Stimulated activated CD8-positive, alpha-beta memory T cell treated with anti-CD3 and anti-CD28 coated beads, Interleukin-15, amount 100 ng/mL, for 24 hours (primary cell): ENCODE measurements at places on chromosomes 5 and 9.

GRCh38 chr5:139660923-139661814 lies 13.0 kb downstream of the CXXC5 start:
- no peak for DNase-seq

- DNase-seq, result no peak
These were observed 137.5 kb downstream of the CPLANE1 start for GRCh38 chr5:37111426-37112382.

DNA sequence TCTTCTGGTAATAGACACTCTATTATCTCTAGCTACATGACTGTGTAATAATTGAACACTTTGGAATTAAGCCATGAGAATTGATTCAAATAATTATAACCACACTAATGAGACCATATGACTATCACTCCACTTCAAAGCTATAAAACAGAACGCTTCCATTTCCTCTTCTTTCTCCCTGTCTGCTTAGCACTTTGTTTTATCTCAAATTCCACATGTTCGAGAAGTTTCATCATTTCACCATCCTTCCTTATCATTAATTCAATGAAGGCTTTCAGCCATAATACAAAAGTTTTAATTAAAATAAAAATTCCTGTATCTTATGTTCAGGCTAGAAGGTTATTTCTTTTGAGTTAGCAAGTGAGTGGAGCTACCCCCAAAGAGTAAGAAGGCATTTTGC lies 7.4 kb upstream of the DCTN4 start:
- DNase-seq, result no peak

GRCh38 chr5:179880066-179880650 lies 21.5 kb upstream of the MRNIP start:
- DNase-seq, result no peak

GRCh38 chr5:150500905-150501304 lies 7.0 kb upstream of the NDST1 start:
- DNase-seq, result no peak

DNA sequence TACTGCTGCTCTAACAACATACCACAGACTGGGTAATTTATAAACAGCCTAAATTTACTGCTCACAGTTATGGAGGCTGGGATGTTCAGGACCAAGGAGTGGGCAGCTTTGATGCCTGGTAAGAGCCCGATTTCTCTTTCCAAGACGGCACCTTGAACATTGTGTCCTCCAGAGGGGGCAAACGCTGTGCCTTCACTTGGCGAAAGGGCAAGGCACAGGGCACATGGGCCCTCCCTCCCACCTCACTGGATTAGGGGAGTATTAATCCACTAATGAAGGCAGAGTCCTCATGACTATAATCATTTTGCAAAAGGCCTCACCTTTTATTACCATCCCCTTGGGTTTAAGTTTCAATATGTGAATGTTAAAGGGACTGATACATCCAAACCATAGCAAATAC lies 397.7 kb downstream of the TMEM38B start:
- DNase-seq, result no peak

- DNase-seq, result no peak
These were observed 6.6 kb downstream of the FCN2 start for GRCh38 chr9:134887219-134887618.

- no peak for DNase-seq
These were observed 1.6 kb upstream of the TUT7 start for GRCh38 chr9:86355814-86356213.

- no peak for DNase-seq
These were observed 276.0 kb upstream of the DMRT1 start for GRCh38 chr9:565528-565927.

- no peak for DNase-seq
These were observed 356.9 kb downstream of the CSNK1G3 start for GRCh38 chr5:123868881-123869280.

- DNase-seq, result no peak
These were observed 308.4 kb downstream of the PSAT1 start for GRCh38 chr9:78605041-78606000.

GRCh38 chr5:149750596-149750995 lies 20.5 kb downstream of the PPARGC1B start:
- no peak for DNase-seq

DNA sequence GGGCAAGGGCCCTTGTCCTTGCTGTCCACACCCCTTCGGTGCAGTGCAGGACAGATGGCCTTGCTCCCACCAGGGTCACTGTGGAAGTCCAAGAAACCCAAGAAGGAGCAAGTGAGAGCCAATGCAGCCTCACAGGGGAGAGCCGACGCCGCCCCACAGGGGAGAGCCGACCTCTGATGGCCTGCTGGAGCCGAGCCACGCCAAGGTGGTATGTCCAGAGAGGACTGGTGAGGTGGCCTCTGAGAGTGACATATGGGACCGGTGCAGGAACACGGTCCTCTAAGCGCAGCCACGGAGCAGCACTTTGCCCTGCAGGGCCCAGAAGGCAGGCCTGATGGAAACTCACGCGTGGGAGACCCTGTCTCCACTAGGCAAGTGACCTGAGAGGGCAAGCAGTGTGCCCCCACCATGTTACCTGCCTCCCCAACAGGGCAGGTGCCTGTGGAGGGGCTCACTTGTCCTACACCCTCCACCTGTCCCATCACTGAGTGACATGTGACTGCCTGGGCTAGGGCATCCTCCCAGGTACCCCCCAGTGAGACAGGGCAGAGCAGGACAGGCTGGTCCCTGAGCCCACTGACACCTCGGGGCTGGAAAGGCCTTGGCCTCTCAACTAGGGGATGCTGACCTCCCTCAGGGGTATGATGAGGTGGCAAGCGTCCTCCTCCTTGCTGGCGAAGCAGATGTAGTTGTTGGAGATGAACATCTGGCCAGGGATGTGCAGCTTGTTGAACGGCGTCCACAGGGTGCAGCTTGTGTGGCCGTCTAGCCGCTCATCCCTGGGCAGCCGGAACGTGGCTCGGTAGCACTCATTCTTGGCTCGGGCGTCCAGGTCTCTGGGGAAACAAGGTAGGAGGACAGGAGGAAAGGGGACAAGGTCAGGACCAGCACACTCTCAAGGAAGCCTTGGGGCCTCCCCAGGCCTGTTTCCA lies 16.7 kb downstream of the TBC1D9B start:
- DNase-seq, result no peak

GRCh38 chr5:34722183-34722582 lies 66.1 kb downstream of the RAI14 start:
- no peak for DNase-seq

DNA sequence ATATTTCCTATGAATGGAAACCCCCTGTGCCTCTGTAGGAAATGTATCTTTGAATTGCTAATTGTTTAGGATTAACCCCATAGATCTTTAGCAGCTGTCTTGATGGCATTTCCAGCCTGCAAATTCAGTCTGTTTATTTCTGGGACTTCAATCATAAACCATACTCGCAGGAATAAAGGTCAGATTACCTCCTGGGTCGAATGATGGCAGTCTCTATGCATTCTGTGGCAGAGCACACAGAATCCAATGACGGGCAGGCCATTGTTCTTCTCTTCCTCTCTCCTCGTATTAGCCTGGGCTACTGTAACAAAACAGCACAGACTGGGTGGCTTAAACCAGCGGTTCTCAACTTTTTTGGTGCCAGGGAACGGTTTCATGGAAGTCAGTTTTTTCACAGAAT lies 199.9 kb downstream of the PCSK5 start:
- no peak for DNase-seq

GRCh38 chr9:35725362-35725761 lies 6.6 kb downstream of the TLN1 start:
- no peak for DNase-seq

- DNase-seq, result no peak
These were observed 264.3 kb downstream of the RFX3 start for GRCh38 chr9:3261484-3261883.

DNA sequence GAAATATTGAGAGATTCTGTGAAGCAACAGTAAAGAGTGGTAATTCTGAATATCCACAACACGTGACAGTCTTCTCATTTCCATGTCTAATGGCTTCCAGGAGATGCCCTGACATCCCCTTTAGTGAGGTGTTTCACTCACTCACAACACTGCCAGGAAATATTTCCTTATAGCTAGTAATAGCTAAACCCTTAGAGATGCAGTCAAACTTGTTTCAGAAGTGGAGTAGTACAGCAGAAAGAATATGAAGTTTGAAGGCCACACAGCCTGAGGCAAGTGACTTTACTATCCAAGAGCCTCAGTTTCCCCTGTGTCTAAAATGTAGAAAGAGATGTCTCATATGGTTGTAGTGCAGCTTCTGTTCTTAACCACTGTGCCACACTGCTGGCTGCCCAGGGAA lies 139.2 kb downstream of the CDK5RAP2 start:
- DNase-seq, result no peak
